ENCODE measurements at places on chromosomes 3 and 15.

- DNase-seq = no peak
Observed at GRCh38 chr3:194148383-194148782, 12.4 kb downstream of the HES1 start.

GRCh38 chr3:43155464-43156121 is 49.7 kb upstream of the POMGNT2 start:
- DNase-seq = no peak

DNA sequence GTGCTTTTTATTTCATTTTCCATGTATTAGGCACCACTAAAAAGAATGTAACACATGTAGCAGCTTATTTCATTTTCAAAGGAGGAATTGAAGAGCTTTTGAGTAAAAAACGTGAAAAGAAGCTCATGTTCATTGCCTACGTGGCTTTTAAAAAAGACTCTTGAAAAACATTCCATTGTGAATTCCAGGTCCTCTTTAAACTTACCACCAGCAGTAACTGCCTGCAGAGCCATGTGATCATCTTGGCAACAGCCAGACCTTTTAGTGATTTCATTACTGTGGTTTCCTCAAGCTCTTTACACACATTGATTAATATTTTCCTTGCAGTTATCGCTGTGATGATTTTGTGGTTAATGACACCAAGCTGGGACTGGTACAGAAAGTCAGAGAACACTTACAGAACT is 43.8 kb upstream of the FBXL22 start:
- DNase-seq = no peak

DNA sequence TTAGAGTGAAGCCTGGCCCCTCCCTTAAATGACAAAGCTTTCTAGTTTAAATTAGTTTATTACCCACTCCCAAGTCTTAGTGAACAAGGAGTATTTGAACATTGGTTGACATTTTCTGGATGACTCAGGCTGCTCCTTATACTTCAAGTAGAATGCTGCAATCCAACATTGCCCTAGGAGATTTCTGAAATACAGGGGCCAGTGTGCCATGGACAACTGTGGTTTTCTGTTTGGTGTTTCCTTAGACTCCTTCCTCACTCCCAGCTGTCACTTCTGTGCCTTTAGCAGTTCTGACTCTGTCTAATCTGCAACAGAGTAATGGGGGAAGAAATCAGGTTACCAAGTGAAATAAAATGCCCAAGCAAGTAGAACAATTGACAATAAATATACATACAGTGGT is 116.1 kb upstream of the P2RY1 start:
- DNase-seq = no peak

- DNase-seq = no peak
Observed at GRCh38 chr3:155641956-155642355, 102.9 kb downstream of the PLCH1 start.

GRCh38 chr15:99929266-99929665 is 196.0 kb upstream of the LYSMD4 start:
- no peak for DNase-seq

DNA sequence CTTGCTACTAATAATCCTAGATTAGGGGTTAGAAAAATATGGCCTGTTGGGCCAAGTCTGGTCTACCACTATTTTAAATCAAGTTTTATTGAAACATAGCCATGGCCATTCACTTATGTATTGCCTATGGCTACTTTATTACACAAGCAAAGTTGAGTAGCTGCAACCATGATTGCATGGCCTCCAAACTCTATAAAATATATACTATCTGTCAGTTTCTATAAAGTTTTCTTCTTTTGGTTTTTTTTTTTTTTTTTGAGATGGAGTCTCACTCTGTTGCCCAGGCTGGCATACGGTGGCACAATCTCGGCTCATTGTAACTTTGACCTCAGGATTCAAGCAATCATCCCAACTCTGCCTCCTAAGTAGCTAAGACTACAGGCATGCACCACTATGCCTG is 60.4 kb downstream of the INO80 start:
- no peak for DNase-seq

GRCh38 chr15:43526261-43526930 is 9.0 kb downstream of the MAP1A start:
- DNase-seq = no peak

GRCh38 chr15:101723171-101723873 is 951 bp downstream of the TARS3 start:
- DNase-seq = no peak
